Activated CD4-positive, alpha-beta T cell treated with anti-CD3 and anti-CD28 coated beads for 48 hours (primary cell): ENCODE measurements at places on chromosomes 12 and 14.

GRCh38 chr12:115840159-115840558 lies 437.3 kb downstream of the MED13L start:
- no peak for DNase-seq

- peak; percentile 55 for DNase-seq
Measured at GRCh38 chr14:32252030-32252670, 49.1 kb upstream of the RNU6-8 start.

- no peak for DNase-seq
Measured at GRCh38 chr12:125331342-125332052, 266.3 kb downstream of the AACS start.

DNA sequence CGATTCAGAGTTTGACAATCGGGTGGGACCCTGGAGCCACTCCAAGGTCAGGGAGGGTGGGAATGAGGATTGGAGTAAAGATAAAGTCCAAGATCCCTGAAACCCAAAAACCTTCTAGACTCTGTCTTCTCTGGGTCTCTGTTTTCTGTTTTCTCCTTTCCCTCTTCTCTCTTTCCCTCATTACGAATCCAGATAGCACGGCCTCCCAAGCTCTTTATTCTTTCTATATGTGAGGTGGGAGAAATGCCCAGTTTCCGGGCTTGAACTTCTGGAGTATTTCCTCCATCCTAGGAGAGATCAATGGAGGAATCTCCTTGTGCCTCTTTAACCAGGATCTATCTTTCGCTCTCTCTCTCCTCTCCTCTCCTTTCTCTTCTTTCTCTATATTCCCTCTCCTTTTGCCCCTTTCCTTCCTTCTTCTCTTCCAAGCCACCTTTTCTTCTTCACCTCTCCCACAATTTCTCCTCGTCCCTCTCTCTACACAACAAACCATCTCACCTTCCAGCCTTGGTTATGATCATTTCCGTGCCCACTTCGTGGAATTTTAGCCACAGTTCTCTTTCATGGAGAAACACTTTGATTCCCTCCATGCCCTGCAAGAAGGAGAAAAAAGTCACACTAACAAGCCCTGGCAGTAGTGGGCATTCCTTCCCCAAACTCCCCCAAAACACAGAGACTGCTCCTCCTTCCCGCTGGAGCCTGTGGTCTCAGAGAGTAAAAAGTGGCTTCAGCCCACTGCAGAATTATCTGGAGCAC lies 4.4 kb downstream of the TBX5 start:
- DNase-seq, result no peak

GRCh38 chr12:31234053-31234840 lies 91.7 kb downstream of the SINHCAF start:
- no peak for DNase-seq

DNA sequence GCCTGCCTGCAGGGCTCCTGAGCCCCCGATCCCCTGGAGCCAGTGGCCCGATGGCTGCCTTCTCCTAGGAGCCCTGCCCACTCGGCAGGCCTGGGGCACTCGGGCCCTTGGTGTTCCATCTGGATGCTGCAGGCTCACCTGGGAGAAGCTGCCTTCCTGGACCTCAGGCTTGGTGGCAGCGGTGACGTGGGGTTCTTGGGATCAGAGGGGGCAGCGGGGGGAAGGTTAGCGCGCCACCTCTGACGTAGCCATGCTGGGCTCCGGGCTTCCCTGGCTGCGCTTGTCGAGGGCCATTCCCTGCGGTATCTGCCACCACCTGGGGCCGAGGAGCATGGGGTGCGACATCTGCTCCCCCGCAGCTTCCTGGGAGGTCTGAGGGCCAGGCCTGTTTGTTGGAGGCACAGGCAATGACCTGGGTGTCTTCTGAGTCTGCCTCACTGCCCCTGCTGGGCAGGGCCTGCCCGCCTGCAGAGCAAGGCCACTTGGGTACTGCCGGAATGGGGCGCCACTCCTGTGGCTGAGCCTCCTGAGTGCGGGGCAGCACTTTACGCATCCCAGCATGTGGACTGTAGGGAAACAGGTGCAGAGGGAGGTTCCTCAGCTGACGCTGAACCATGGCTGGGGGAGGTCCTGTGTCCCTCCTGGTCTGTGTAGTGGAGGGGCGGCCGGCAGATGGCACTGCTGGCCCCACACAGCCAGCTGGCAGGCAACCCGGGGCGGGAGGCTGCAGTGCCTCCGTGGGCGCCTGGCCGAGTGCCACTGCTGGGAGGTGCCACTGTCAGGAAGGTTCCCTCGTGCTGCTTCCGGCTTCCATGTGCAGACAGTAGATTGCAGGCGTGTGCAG lies 20.3 kb downstream of the MTA1 start:
- no peak for DNase-seq

DNA sequence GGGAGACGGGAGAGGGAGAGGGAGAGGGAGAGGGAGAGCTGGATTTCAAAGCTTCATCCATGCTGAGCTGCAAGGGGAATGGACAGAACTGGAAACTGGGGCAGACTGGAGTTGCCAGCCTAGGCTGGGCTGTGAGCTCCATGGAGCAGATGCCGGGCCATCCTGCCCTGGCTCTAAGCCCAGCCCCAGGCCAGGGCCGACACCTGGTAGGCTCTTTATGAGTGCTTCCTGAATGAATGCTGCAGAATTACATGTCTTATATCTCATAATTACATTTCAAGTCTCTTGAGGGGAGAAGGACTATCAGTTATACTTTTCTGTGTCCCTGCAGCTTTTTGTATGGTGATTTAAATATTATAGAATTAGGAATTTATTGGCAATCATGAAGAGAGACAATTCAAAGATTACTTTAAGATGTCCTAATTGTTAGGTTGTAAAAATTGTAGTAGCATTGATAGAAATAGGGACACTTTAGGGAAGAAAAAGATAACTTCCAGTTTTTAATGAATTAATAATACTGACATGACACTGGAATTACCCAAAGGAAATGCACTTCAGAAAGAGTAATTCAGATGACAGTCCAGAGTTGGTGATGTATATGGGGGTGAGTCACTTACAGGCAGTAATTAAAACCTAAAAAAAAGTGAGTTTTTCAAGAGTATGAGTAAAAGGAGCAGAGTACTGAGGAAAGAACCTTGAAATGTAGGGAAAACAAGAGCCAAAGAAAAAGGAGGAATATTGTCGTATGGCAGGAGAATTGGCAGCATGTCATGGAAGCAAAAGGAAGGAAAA lies 29.0 kb downstream of the SCYL2 start:
- no peak for DNase-seq

GRCh38 chr14:90344331-90345238 lies 12.8 kb upstream of the NRDE2 start:
- DNase-seq, result no peak

GRCh38 chr14:83356080-83356479 lies 1822.4 kb upstream of the SEL1L start:
- DNase-seq, result no peak

DNA sequence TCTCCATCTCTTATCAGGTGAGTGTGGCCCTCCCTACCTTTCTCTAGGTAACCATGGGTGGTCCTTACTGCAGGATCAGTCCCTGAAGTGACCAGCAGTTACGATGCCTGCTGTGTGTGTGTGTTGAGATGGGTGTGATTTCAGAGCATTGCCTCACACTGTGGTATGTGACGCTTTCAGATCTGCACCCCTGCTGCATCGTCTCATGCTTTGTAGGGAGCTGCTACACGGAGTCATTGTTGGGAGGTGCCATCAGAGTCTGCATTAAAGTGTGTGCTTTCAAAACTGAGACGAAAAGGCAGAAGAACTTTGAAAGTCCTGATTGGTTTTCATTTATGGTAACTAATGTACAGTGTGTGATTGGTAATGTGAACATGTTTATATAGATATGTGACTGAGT lies 150.5 kb downstream of the PELI2 start:
- DNase-seq, result no peak

GRCh38 chr14:35247777-35248475 lies 44.3 kb upstream of the PSMA6 start:
- DNase-seq, result no peak

- no peak for DNase-seq
Measured at GRCh38 chr12:94103986-94104385, 44.4 kb upstream of the PLXNC1 start.

DNA sequence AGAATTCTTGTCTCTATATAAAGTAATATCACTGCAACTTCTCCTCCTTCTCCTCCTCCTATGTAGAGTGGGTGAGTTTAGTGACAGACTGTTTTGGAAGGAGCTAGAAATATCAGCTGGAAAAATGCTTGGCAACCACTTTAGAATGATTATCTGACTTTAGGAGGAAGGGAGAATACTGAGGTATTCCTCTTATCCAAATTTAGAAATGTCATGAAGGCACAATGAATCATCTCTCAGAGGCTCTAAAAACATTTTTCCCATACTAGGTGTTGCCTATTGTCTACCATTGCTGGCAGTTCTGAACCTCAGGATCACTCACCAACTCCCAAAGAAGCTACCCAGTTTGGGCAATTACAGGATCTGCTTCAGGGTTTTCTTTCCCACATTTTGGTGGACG lies 306.6 kb upstream of the ATP2B1 start:
- no peak for DNase-seq

- no peak for DNase-seq
Measured at GRCh38 chr14:97692084-97692483, 894.9 kb downstream of the VRK1 start.

- no peak for DNase-seq
Measured at GRCh38 chr12:96103067-96103644, 67.8 kb upstream of the LTA4H start.
